NCI-H2081 treated with DMSO at 0.1 percent for 48 hours (cell line): ENCODE measurements at places on chromosomes 12 and 14.

- DNase-seq: no peak
These were observed 24.3 kb upstream of the GLIPR1L2 start for GRCh38 chr12:75366629-75367028.

- no peak for DNase-seq
These were observed 132.6 kb upstream of the ARHGAP5 start for GRCh38 chr14:31944256-31945073.

DNA sequence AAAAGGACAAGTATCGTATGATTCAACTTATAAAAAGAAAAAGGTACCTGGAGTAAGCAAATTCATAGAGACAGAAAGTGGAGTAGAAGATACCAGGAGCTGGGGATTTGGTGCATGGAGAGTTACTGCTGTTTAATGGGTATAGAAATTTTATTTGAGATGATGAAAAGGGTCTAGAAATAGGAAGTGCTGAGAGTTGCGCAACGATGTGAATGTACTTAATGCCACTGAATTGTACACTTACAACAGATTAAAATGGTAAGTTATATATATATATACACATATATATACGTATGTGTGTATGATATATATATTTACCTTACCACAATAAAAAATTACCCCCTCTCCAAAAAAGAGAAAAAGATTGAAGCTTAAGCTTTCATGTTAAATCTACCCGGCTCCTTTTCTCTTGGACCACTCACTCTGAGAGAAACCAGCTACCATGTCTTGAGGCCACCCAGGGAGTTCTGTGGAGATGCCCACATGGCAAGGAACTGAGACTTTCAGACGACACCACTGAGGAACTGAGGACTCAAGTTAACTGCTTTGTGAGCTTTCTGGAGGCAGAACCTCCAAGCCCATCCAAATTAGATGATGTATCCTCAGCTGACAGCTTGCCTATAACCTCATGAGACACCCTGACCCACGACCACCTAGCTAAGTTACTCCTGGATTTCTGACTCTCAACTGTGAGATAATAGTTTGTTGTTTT, 130.0 kb upstream of the BTG1 start:
- no peak for DNase-seq

DNA sequence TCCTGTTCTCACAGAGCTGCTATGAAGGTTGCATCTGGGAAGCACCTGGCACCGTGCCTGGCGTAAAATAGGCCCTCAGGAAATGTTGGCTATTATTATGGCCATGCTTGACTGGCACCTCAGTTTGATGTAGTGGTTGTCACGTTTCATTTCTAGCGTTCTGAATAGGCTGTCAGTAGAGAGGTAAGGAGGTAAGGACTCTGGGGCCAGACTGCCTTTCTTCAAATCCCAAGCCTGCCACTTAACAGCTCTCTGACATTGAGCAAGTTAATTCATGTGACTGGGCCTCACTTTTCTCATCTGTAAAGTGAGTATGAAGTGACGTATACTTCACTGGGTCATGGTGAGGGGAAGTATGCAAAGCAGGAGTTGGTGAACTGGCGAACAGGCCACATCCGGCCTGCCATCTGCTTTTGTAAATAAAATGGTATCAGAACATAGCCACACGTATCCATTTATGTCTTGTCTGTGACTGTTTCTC, 196.2 kb downstream of the CACNA1C start:
- no peak for DNase-seq

DNA sequence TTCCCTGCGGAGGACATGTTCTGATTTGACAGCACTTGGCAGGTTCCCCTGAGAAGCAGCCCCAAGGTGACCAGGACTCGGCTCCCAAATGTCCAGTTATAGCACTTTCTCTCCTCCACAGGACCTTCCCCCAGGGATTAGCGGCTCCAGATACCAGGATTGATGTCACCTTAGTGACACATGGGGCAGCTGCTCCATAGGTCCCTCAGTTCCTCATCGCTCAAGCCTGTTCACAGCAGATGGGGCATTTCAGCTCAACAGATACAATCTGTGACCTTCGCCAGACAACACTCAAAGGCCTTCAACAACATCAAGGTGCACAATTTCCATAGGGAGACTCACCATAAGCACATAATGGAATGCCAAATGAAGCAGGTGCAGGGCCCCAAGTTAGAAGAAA, 67.9 kb upstream of the ZFP36L1 start:
- no peak for DNase-seq

- DNase-seq: no peak
These were observed 346.9 kb upstream of the FKBP4 start for GRCh38 chr12:2447861-2448260.

DNA sequence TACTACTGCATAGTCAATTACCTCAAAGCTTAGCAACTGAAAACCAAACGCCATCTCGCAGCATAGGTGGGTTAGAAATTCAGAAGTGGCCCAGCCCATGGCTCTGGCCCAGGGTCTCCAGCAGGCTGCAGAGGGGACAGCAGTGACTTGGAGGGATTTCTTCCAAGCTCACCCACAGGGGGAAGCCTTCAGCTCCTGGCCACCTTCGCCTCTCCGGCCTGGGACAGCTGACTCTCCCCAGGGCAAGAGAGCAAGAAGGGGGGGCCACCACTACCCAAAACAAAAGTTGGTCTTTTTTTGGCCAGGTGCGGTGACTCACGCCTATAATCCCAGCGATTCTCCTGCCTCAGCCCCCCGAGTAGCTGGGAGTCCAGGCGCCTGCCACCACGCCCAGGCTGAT, 32.2 kb upstream of the ANKRD9 start:
- DNase-seq: no peak
